ENCODE measurements at places on chromosomes 11 and 22.

DNA sequence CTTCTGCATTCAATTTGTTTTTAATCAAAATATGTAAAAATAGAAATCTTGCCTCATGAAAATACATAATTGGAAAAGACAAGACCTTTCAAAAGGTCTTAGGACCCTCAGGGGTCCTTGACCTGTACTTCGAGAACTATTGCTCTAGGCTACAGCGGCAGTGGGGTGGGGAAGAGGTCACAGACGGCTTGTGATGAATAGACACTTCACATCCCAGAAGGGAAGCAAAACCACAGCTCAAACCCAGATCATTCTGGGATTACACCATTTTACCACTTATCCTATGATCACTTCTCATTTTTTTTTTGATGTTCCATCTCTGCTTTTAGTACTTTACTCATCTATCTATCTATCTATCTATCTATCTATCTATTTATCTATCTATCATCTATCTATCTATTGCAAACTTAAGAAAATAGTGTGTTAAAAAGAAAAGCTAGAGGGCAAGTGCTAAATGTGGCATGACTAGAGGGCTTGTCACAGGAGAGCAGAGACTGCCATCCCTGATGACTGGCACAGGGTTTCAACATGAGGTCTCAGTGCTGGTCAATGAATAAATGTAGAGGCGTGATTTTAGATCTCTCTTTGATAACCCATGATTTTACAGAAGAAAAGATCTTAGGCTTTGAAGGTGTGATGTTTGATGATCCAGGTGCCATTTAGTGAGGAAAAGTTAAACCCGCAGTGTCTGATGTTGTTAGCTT, 37.1 kb downstream of the RNF141 start:
- DNase-seq: peak; percentile 47

DNA sequence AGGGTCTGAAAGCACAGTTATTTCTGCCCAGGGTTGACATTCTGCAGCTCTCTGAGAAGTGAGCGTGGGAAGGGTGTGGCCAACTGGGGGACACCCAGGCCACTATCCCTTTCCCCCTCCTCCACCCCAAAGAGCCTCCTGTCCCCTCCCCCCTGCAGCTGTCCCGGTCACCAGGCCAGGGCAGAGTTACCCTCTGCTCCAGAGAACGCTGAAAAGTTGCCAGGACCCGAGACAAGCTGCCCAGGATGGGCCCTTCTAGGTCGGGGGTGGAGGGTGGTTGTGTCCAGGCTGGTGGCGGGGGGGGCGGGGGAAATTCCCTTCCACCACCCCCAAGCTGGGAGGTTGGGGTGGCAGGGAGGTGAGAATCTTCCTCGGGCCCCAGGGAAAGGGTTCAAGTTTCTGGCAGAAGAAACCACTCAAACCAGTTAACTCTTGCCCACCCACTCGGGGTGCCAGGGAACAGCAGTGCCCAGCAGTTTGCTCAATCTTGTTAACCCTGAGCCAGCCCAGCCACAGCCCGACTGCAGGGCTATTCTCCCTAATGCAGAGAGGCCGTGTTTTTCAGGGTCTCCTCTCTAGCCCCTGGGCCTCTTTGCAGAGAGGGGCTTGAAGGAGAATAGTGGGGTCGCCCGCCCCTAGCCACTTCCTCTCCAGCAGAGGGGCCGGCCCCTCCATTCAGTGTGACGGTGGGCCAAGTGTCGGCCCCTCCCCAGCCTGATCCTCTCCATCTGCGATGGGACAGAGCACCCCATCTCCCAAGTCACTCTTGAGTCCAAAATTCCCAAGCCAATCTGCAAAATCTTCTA, 697 bp downstream of the LGALS1 start:
- DNase-seq: no peak

GRCh38 chr11:106988151-106989077, 29.9 kb downstream of the GUCY1A2 start:
- peak; percentile 3 for DNase-seq

GRCh38 chr22:40654522-40655167, 18.1 kb upstream of the MRTFA start:
- DNase-seq: peak; percentile 27

GRCh38 chr22:45006964-45007390, 2.8 kb downstream of the PHF21B start:
- DNase-seq: no peak

GRCh38 chr22:20235389-20235991, 32.6 kb downstream of the RTN4R start:
- peak; percentile 37 for DNase-seq

DNA sequence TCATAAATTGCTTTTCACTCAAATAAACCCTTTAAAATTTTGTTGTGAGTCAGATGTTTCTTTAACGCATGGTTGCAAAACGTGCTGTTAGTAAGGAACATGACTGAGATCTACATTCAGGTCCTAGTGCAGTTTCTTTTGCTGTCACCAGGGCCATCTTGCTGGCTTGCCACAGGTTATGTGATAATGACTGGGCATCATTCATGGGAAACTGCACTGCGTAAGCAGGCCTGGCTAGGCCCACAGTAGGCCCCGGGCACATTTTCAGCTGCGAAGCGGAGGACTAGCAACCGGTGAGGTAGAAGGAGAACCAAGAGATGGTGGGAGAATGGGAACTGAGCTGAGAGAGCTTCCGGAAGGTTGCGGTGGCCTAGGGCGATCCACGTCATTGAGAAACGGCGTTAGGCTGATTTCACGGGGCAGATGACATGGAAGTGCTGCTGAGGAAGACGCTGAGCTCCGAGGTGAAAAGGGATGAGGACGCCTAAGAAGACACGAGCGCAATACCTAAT, 3.2 kb upstream of the KLHDC7B start:
- no peak for DNase-seq

DNA sequence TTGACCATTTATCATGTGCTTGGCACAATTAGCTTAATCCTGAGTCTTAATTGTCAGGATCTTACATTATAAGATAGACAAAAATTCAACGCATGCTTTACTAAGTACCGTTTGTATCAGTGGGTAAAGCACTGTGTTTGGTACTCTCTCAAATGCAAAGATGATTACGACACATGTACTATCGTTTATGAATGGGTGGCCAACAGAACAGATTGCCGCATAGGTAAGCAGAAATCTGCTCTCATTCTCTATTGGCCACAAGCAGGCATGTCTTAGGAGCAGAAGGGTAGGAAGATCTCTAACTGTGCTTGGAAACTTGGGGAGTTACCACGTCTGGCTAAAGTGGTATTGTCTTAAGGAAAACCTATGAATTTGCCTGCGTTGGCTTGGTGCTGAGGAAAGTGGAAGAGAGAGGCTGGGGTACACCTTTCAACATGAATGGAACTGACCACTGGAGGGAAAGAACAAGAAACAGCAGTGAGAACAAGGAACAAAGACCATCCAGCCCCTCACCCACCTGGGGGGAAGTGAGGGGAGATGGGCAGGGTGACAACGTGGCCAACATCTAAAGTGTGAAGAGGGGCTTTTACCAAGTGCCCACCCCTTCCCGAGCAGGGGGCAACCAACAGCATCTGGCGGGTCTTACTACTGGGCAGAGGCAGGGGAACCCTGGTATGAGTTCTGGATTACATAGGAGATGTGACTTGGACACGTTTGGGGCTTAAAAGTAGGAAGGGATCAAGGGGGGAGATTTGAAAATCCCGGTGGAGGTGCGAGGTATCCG, 1.0 kb upstream of the TUBA8 start:
- DNase-seq: no peak

DNA sequence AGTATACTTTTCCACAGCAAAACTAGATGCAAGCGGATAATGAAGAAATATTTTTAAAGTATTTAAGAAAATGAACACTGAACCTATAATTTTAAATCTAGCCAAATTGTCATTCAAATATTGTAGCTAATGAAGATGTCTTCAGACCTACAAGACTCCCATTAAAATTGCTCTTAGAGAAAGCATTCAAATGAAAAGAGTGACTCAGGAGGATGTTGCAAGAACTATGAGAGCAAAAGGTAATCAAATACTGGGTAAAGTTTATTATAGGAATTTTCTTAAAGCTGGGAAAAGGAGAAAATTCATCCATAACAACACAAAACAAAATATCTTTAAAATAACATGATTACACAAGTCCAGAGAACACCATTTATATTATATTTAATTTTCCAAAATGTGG, 5.4 kb upstream of the POU2AF1 start:
- DNase-seq: no peak

DNA sequence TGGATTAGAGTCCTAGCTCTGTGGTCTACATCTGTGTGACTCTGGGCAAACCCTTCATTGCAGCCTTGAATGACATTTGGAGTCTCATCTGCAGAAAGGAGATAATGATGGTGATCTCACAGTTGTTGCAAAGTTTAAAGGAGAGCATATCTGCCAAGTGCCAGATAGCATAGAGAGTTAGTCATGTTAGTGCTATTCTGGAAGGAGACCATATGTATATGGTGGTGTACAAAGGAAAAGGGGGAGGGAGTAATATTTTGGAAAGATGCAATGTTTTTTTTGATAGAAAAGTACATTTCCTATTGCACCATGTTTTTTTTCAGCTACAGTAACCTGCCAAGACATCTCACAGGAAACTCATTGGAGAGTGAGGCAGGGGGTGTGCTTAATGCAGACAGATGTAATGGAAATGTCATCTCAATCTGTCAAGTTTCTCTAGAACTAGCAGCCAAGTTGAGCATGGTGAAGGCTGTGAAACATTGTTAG, 92.1 kb upstream of the NARS2 start:
- DNase-seq: no peak

GRCh38 chr11:65639623-65640482, 2.0 kb downstream of the SIPA1 start:
- no peak for DNase-seq

- peak; percentile 77 for DNase-seq
Measured at GRCh38 chr11:66363805-66364535, 7.6 kb downstream of the SLC29A2 start.

DNA sequence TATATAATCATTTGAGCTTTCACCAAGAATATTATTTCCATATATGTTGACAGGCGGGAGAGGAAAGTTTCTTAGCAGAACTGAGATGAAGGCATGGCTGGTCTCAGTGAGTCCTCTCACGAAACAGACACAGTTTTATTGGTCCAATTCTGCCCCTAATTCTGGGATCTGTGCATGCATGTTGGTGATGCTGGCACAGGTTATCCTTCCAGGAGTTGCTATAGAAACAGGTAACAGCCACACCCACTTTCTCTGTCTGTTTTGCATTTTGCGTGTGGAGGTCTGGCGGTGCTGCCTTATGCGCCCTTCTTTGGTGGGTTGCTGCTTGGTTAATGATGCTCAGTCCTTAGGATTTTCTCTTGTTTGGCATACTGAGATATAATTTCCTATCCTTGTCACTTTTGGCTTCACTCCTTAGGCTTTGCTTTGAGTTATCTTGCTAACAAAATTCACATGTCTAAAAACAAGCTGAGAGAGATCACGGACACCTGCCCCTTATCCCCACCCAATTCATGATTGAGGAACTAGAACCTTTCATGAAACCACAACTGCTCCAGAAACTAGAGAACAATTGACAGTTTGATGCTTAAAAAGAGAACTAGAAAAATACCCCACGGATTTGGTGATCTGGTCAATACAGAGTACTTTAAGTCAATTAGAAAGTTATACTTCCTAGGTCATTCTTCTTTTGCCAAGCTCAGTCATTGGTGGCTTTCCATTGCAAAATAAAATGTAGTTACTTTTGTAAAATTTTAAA, 189.3 kb downstream of the FAT3 start:
- no peak for DNase-seq
